ENCODE measurements at places on chromosomes 12 and 14.

GRCh38 chr12:64123448-64123847 lies 98.6 kb downstream of the KICS2 start:
- no peak for DNase-seq

- peak; percentile 15 for DNase-seq
These were observed 916.8 kb downstream of the GALC start for GRCh38 chr14:87076146-87076545.

- no peak for DNase-seq
These were observed 132.8 kb upstream of the BTG1 start for GRCh38 chr12:92278378-92278828.

DNA sequence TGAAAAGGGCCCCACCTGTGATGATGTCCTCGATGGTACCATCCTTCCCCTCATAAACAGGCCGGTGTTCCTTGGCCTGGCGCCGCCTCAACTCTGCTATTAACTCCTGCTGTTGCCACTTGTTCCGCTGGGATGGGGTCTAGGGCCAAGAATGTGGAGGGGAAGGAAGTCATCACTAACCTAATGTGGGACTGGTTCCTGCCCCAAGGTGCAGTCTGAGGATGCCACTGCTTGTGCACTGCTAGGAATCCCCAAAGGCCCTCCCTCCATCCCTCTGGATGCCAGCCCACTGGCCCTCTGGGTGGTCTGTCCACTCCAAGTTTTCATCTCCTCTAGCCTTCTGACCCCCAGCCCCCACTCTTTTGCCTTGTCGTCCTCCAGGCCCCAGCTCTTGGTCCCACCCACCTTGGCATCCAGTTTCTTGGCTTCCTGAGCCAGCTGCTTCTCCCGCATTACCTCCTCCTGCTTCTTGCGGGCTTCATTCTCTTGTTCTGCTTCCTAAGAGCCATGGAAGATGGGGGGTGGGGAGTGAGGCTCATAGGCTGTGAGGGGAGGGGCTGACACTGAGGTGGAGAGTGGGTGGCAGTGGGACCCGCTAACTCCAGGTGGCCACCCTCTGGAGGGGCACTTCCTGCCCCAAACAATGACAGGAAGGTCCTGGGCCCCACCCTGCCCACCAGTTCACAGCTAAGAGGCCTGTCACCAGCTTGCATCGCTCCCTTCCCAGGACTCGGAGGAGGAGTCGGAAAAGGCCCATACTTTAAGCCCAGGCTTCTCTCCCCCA lies 23.7 kb downstream of the PRPF40B start:
- DNase-seq: no peak

DNA sequence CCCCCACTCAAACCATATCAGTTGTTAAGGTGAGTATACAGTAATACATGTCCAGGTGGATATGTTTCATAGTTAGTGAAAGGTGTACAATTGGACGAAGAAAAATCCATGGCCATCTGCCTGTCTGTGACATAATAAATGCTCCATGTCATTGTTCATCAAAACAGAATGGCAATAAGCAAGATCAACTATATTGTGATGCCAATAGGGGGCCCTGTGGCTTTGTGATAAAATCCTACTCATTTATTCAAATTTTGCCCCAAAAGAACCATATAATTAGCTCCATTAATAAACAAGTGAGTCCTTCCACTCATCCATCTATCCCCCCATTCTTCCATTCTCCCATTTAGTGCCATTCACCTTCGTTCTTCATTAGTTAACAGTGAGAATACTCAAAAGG lies 102.0 kb downstream of the MGST1 start:
- no peak for DNase-seq

GRCh38 chr14:31239741-31240140 lies 32.1 kb upstream of the HECTD1 start:
- DNase-seq: no peak

- no peak for DNase-seq
These were observed 96.1 kb downstream of the PLXNC1 start for GRCh38 chr12:94244165-94245133.

- no peak for DNase-seq
These were observed 41.5 kb downstream of the ANO6 start for GRCh38 chr12:45257185-45257930.

DNA sequence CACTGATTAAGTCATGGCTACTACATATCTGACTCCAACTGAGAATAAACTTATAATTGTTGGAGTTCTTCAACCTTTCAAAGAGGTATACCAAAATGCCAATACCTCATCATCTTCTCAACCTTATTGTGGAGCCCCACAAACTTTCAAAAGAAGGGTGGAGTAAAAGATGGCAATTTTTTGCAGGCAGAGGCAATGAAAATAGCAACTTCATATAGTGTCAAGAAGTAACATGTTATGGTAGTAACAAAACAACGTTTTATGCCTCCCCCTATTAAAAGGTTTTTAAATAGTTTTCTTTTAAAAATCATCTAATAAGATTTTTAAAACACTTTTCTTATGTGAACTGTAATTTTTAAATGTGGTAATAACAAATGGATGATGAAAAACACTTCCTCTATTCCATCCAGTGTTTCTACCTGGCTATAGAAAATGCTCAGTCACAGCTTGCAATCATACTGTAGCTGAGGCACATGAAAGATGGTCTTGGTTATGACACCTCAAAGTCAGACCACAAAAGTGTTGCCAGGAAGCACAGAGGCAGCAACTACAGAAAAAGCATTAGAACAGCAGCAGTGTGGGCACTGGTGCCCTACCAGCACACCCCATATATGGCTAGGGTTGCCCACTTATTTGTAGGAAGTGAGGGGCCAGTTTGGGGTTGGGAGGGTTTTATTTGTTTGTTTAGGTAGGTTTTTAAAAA lies 7.0 kb downstream of the PPP1R12A start:
- peak; percentile 17 for DNase-seq

GRCh38 chr14:22885975-22886374 lies 3.0 kb downstream of the REM2 start:
- no peak for DNase-seq

Data from fibroblast of skin of right quadriceps (primary cell).